ENCODE measurements at places on chromosomes 12 and 14. TPM values are rescaled to one million over a fixed set of nuclear protein-coding genes. Genes with fewer than 3 reads are reported as not detected.

- peak; percentile 68 for DNase-seq
Observed at GRCh38 chr12:2959192-2959504, at the start of gene TEAD4. TSS of gene TEAD4 (plus strand) at chr12:2959397.

DNA sequence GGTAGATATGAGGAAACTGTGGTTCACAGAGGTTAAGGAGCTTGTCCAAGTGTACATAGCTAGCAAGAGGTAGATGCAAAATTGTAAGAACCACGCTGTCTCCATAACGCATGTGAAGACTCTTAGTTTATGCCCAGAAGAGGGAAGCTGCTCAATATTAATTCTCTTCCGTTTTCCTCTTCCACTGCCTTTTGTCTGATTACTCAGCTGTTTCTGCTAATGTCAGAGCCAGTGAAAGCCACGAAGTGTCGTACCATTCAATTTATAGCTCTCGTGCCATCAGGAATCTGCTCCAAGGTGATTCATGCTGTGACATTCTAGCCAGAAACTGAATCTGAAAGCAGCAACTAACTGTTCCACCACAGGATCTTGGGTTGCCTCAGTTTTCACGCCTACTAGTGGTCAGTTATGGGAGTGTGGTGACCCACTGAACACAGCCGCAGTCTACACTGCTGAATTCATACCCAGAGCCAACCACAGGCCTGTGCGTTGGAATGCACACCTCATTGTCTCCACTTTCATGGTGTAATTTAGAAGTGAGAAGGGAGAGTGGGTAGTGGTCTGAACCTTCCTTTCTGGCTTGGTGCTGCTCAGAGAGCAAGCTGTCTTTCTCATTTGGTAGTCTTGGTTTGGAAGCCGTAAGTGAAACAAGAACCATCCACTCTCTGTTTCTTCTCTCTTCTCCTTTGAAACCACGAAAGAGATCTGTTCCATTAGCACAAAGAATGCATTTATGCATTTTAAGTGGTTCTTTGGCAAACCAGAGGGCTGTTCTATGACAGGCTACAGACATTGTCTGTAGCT lies 74.2 kb upstream of the NAP1L1 start:
- peak; percentile 96 for DNase-seq

- DNase-seq, result no peak
Observed at GRCh38 chr14:88975043-88975830, 150.8 kb downstream of the TTC8 start.

Gene MAP3K12
- 37.6 TPM for total RNA-seq

Gene AP1G2
- total RNA-seq, result 11.7 TPM

Gene GIT2
- total RNA-seq, result 31.4 TPM
